Temporal lobe (tissue), 4 donors: ENCODE measurements at places on chromosomes 11 and 22. TPM values are rescaled to one million over a fixed set of nuclear protein-coding genes. Genes with fewer than 3 reads are reported as not detected.

The PRDX5 gene
- 87.5 TPM for total RNA-seq

The FUT4 gene
- total RNA-seq, result 6.1 TPM

The ASRGL1 gene
- total RNA-seq, result 24.6 TPM

The TRMU gene
- 21.6 TPM for total RNA-seq

The CCDC90B gene
- 154 TPM for total RNA-seq

The RTN4R gene
- total RNA-seq, result 7.6 TPM

The BATF2 gene
- total RNA-seq, result not detected

The DEFB131B gene
- total RNA-seq, result not detected

The SREBF2 gene
- 82.1 TPM for total RNA-seq

The GAS2L1 gene
- 3.7 TPM for total RNA-seq

The RASL10A gene
- total RNA-seq, result 4.9 TPM

The KREMEN1 gene
- total RNA-seq, result 6.6 TPM

The EXPH5 gene
- 0.49 TPM for total RNA-seq

The PARVG gene
- total RNA-seq, result 1.5 TPM

The CDC42EP1 gene
- 3.4 TPM for total RNA-seq

The NCR3LG1 gene
- total RNA-seq, result 11.8 TPM

The NLRP14 gene
- 0.49 TPM for total RNA-seq

The OR2AG2 gene
- 0.25 TPM for total RNA-seq

The TCP11L1 gene
- total RNA-seq, result 39.1 TPM

The TRIM68 gene
- 6.9 TPM for total RNA-seq

The OR52B4 gene
- not detected for total RNA-seq

The C1QTNF4 gene
- 16.7 TPM for total RNA-seq

The HOATZ gene
- 0.98 TPM for total RNA-seq

The DDI1 gene
- total RNA-seq, result not detected

The MYRF gene
- 1.2 TPM for total RNA-seq

The PIWIL4 gene
- 5.9 TPM for total RNA-seq

The GPR83 gene
- 0.98 TPM for total RNA-seq

The RASGRP2 gene
- 22.9 TPM for total RNA-seq

The KIAA1671 gene
- total RNA-seq, result 7.4 TPM

The DDX10 gene
- total RNA-seq, result 16.0 TPM

The CYTH4 gene
- 0.98 TPM for total RNA-seq

The APOL6 gene
- total RNA-seq, result 0.74 TPM

The RELT gene
- total RNA-seq, result 1.5 TPM

The DAGLA gene
- total RNA-seq, result 7.4 TPM

The SMIM35 gene
- total RNA-seq, result not detected

The LMO2 gene
- total RNA-seq, result 13.5 TPM

The MYO7A gene
- 0.49 TPM for total RNA-seq

The CTSW gene
- total RNA-seq, result not detected

The ZP1 gene
- total RNA-seq, result not detected

The PARVA gene
- 4.2 TPM for total RNA-seq
